HFF-Myc (cell line): ENCODE measurements at places on chromosomes 3 and 15.

DNA sequence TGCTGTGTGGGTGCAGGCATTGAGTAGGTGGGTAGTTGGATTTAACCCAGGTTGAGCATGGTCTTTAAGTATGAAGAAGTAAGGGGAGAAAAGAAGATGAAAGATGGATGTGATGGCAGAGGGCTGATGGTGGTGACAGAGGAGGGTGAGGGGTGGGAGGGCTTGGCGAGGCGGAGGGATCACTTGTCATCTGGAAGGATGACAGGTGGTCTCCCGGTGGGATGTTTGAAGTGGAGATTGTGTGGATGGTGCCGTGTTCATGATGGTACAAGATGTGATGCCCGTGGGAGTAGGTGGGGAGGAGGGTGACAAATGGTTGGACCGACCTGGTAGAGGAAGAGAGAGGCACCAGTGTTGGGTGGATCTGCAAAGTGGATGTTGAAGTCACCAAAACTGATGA lies 208.8 kb downstream of the RPLP1 start:
- DNase-seq = no peak

DNA sequence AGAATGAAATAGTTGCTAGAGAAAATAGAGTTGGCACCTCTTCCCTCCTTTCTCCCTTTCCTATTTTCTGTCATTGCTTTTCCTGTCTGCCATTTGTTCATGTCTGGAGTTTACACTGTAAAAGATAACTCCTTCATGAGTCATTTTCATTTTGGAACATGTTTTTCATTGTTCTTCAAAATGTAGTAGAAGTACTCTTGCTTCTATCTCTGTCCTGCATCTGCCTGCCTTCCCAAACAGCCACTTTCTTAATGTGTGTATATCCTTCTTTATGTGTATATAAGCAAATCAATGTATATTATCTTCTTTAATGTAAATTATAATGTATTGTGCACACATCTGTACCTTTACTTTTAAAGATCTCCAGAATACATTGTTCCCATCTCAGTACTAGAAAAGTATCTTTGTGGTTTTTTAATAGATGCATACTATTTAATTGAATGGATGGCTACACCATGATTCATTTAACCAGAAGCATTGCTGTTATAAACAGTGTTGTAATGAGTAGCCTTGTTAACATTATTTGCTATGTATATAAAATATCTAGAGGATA lies 41.1 kb downstream of the TSC22D2 start:
- peak; percentile 42 for DNase-seq

GRCh38 chr3:182671942-182672341 lies 121.4 kb upstream of the ATP11B start:
- DNase-seq = peak; percentile 43

DNA sequence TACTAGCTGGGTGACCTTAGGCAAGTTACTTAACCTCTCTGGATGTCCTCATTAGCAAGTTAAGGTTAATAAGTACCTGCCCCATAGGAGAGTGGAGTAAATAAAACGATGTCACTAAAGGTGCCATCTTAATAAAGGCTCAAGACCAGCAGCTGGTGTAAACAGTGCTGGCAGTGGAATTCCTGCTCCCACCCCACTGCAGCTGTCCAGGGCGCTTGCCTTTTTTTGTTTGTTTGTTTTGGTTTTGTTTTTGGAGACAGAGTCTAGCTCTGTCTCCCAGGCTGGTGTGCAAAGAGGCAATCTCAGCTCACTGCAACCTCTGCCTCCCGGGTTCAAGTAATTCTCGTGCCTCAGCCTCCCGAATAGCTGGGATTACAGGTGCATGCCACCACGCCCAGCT lies 28.9 kb downstream of the IDH3A start:
- no peak for DNase-seq

DNA sequence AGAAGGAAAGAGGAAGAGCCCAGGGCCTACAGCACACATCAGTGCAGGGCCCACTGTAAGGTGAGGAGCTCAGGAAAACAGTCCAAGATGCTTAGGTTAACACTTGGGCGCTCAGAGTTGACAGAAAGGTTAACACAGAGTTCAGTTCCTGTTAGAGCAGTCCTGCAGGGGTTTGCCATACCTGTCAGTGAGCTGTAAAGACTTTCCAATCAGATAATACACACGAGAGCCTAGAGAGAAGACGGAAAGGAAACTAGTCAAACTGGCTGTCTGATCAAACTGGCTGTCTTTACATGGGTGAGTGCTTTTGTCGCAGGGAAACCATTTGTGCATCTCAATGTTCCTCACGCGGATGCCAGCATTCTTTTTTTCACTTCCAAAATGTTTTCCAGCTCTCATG lies 61.4 kb upstream of the ARHGEF26 start:
- no peak for DNase-seq

DNA sequence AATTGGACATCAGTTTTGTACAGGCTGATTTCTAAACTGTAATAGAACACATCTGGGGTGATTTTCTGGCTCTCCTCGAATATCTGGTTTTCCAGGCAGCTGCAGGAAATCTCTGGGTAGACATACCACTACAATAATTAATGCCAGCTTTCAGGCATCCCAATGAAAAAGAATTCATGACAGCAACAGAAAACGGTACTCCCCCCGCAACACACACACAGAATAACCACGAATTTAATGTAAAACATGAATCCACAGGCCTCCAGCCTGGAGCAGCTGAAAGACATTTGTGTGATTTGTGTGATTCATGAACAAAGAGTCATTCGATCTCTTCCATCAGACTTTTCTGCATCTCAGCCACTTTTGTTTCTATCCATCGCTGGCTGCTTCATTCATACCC lies 262.2 kb downstream of the MAGI1 start:
- DNase-seq = peak; percentile 83

DNA sequence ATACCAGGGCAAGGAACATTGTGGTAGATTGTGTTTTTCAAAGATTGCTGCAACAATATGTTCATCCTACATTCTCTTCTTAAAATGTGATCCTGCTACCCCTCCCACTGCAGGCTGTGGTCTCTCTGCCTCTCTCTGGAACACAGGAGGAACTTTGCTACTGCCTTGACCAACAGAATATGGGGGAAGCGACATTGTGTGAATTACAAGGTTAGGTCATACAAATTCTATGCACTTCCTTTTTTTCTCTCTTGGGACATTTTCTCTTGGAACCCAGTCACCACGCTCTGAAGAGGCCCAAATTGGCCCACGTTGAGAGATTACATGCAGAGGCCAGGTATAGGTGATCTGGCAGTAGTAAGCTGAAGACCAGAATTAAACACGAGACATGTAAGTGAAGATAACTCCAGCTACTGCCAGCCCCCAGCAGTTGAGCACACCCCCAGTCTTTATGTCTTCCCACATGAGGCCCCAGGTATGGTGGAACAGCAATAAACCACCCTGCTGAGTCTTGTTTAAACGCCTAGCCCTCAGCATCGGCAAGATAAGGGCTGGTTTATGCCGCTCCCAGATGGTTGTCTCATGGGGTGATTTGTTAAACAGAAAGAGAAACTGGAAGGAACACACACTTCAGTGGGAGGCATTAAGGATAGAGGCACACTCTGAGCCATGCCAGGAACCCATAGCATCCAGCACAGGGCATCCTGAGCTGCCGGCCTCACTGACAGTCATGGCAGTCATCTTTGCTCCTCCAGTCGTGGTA lies 59.9 kb downstream of the FAM43A start:
- no peak for DNase-seq

- DNase-seq = no peak
Measured at GRCh38 chr3:23953523-23953922, 8.4 kb downstream of the NR1D2 start.

- DNase-seq = no peak
Measured at GRCh38 chr3:46609212-46609721, 3.1 kb upstream of the FAM240A start.

DNA sequence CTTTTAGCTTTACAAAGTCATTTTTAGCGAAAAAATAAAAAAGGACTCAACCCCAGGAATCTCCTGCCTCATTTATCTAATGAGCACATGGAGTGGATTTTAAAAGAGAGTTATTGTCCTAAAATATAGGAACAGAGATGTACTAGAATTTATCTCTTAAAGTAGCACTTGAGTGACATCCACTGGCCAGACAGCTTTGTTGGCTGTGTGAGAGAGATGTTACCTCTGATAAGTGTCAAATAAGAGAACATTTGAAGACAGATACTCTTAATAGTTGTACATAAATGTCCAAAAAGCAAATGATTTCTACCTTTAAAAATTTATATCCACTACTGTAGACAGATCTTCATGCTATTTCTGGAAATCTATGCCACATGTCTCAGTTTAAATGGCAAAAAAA lies 12.3 kb upstream of the MFSD1 start:
- DNase-seq = no peak

DNA sequence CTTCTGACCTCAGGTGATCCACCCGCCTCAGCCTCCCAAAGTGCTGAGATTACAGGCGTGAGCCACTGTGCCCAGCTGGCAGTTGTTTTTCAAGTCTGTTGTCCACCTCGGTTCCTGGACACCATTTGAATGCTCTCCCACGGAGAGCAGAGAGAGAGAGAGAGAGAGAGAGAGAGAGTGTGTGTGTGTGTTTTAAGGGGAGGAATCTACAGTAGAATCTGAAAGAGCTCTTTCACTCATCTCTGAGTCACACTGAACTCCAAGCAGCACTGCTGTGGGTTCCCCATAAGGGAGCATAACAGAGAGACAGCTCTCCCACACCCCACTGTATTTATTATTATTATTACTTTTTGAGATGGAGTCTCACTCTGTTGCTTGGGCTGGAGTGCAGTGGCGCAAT lies 156.6 kb downstream of the RPLP1 start:
- no peak for DNase-seq

DNA sequence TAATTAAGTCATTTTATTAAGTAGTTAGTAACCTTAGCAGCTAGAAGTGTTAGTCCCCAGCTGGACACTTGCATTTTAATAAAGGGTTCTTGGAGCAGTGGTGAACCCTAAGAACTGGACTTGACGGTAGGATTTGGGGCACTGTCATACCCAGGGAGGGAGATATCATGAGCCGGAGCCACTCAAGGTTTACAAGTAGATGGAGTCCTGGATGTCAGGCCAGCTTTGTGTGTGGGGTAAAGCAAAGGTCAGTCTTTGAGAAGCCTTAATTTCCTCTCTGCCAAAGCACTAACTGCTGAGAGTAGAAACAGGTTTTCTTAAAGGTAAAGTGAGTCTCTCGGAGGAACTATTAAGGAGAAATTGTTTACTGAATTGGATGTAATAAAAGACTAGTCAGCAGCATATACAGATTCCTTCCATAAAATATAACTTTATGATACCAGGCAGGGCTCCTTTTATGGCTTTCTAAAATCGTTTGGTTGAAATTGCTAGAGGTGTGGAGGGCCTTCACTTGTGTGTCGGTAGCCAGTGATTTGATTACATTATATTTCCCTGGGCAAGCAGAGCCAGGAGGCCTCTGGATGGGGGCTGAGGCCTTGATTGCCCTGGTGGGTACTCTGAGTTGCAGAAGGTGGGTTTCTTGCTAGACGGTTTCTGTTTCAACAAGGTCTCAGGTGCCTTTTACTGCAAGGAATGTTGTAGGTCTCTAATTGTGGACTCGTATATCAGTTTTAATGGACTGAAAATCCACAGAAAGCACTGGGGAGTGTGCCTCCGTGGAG lies 23.1 kb downstream of the SQOR start:
- DNase-seq = no peak

GRCh38 chr15:87498560-87498959 lies 758.0 kb downstream of the NTRK3 start:
- DNase-seq = peak; percentile 58

DNA sequence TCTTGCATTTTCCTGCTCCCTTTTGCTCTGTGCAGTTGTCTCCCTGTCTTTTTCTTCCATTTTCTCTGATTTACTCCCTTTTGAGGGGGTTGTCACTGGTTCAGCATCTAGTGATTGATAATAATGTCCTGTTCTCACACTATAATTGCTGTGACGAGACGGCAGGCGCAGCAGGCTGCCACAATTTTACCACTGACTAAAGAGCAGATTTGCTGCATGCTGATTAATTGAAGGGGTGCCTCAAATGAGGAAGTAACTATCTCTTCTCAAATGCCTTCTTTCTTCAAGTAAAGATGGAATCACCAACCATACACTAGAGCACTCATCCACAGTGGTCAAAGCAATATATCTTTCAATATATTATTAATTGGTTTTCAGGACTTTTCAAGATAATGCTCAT lies 219.3 kb downstream of the CBLB start:
- DNase-seq = no peak

DNA sequence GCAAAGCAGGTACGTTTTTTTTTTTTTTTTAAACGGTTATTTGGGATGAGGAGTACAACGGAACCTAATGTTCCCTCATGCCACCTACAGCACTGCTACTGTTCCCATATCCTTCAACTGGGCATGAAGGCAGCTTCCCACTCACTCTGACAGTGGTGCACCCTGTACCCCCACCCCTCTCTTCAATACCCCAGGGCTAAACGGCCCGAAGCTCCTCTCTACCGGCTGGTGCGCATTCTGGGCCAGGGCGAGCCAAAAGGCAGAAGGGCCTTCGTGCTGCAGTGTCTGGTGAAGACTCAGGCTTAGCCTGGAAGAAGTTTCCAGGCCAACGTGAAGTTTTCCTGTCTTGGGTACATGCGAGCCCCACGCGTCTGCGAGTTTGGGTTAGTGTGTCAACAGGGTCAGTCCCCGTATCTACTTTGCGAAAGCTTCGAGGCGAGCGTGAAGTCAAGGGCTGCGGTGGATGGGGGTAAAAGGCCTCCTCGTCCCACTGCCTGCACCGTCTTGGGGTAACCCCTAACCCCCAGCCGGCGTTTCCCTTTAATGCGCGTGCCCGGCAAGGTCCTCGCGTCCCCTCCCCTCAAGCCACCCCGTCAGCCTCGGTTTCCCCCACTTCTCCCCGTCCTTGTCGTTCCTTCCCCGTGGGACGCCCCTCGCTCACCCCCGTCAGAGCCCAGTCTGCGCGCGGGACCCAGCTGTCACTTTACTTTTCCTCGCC lies 765 bp upstream of the UBE2E2 start:
- no peak for DNase-seq
